ENCODE measurements at places on chromosomes 2 and 18.

DNA sequence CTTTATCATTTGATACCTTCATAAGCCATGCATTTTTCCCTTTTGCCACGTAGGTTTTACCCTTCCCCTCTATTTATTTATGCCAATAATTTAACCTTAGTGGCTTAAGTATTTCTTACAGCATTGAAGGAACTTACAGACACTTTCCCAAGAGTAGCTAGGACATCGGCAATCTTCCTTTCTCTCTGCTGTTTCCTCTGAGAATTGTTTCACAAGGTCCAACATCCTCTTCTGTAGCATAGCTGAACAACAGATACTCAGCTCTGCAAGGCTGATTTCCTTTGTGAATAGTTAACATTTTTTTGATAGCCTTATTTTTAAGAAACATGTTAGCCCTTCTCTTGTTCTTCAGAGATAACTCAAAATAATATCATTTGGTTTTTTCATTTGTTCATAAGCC lies 1.1 kb upstream of the GCA start:
- H3K36me3 ChIP-seq: no peaks in the 10 kb centered on the region
- peaks cover 12% of the 10 kb centered on the region for H3K4me1 ChIP-seq
- no peaks in the 10 kb centered on the region for H3K27me3 ChIP-seq
- no peak for DNase-seq

- no peaks in the 10 kb centered on the region for H3K27me3 ChIP-seq
- no peak overlapping the region for H3K4me3 ChIP-seq
- no peak overlapping the region for H3K27ac ChIP-seq
- H3K4me1 ChIP-seq: peaks cover 9% of the 10 kb centered on the region
- DNase-seq: no peak
These were observed 63.5 kb upstream of the TTN start for GRCh38 chr2:178870703-178871102.

- H3K4me3 ChIP-seq: peak overlapping the region; percentile 1
- H3K27ac ChIP-seq: peak overlapping the region; percentile 69
- no peak for DNase-seq
- peaks cover 55% of the 10 kb centered on the region for H3K4me1 ChIP-seq
These were observed 59.5 kb downstream of the MERTK start for GRCh38 chr2:111957872-111958354.

DNA sequence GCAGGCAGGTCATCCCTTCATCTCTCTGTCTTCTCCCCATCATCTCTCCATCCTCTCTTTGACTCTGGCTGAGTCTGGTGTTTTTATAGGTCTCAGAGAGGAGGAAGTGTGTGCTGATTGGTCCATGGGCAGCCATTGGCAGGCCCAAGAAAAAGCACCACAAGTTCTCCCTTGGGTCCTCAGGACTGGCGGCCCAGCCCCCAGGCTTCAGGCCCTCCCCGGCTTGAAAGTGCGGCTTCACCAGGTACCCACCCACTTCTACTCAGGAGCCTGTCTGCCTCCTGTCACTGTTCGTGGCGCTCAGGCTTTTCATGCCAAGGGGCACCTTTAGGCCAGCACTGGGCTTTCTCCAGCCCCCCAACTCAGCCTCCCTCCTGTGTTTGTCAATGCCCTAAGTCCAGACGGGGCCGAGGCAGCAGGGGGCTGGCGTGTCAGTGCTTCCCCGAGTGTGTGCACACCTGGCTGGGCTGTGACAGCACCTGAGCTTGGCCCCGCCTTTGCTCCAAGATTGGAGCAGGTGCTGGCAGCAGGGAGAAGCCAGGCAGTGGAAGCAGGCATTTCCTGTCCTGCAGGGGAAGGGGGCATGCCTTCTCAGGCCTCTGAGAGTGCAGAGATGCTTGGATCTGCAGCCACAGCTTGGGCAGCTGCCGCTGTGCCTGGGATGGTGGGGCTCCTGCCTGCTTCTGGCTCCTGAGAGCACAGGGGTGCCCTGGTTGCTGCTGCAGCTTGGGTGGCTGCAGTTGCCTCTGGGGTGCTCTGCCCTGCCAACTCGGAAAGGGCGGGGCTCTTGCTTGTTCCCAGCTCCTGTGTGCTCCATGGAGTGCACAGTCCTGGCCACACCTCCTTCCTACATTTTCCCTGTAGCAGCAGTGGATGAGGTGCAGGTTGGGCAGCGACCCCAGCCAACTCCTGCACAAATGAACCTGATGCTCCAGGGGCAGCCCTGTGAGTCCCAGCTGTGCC lies 34.1 kb downstream of the FBXO48 start:
- H3K27me3 ChIP-seq: no peaks in the 10 kb centered on the region
- H3K27ac ChIP-seq: no peak overlapping the region
- peaks cover 9% of the 10 kb centered on the region for H3K4me1 ChIP-seq

DNA sequence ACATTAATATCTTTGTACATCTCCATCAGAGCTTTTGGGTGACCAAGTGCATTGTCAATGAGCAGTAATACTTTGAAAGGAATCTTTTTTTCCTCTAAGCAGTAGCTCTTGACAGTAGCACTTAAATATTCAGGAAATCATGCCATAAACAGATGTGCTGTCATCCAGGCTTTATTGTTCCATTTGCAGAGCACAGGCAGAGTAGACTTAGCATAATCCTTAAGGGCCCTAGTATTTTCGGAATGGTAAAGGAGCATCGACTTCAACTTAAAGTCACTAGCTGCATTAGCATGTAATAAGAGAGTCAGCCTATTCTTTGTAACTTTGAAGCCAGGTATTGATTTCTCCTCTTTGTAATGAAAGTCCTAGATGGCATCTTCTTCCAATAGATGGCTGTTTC lies 121.8 kb upstream of the CWC22 start:
- H3K4me3 ChIP-seq: no peak overlapping the region
- no peaks in the 10 kb centered on the region for H3K4me1 ChIP-seq
- no peak overlapping the region for H3K27ac ChIP-seq
- no peaks in the 10 kb centered on the region for H3K27me3 ChIP-seq
- no peak for DNase-seq
- no peaks in the 10 kb centered on the region for H3K36me3 ChIP-seq

Measured in thoracic aorta (tissue), 2 donors.